ENCODE measurements at places on chromosomes 6 and 20.

DNA sequence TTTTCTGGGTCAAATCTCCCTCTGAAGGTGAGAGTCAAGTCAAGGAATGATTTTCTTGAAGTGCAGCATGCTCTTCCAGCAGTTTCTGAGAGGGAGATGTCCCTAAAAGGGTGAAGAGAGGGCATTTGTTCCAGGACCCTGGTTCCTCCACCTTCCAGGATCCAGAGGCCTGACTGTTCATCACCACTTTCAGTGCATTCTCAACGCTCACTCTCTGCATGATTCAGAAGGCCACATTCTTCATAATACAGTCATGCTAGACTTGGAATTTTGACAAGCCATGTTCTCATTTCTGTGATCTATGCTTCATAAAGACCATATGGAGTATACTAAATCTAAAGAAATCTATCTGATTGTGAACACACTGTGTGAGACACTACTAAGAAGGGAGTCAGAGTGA lies 85.1 kb downstream of the PDE7B start:
- DNase-seq = no peak

DNA sequence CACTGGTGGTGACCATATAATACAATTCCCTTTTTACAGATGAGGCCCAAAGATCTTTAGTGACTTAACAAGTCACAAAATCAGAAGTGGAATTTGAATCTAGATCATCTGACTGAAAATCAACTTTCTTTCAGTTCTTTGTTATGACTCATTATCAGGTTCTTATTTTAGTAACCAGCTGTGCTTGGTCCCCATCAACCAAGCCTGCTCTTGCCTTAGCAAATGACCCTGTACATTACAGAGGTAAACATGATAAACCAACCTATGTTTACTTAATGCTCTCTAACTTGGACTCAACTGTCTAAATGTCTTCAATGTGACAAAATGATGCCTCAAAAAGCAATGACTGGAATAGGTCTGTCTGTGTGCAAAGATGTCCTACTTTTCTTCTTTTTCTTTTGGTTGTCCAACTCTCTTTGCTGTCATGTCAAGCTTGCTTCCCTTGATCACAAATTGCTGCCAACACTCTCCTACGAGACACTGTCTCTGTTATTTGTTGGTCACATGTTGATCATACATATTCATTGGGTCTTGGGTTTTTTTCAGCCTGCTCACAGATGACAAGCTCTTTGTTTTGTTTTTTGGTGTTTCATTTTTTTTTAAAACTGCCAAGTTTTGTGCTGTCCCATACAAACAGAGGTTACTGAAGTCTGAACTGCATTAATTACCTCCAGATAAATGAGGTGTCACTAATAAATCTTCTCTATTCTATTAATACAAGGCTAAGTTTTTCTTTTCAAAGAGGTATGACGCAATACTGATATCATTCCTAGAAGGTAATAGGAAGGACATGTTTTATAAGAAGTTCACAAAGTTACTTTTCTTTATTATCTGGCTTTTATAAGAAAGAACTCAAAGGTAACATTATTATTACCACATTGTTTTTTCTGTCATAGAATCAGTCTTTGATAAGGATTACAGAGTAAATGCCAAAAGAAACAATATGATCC lies 62.2 kb upstream of the PLN start:
- no peak for DNase-seq

- DNase-seq = no peak
Observed at GRCh38 chr6:10309457-10310329, 105.2 kb downstream of the TFAP2A start.

DNA sequence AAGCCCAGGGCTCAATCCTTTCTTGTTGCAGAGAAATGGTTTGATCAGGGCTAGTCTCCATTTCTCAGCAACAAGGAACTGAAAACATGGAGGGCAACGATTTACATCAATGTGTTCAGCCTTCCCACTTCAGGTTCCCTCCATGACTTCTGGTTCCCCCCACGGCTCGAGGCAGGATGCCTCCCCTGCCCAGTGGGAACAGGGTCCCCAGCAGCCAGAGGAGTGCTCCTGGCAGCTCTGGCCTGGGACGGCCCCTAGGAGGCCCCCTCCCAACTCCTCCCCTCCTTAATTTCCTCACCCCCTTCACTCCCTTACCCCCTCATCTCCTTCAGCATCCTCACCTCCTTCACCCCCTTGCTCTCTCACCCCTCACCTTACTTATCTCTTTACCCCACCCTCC lies 283.8 kb downstream of the CDC5L start:
- DNase-seq = no peak

DNA sequence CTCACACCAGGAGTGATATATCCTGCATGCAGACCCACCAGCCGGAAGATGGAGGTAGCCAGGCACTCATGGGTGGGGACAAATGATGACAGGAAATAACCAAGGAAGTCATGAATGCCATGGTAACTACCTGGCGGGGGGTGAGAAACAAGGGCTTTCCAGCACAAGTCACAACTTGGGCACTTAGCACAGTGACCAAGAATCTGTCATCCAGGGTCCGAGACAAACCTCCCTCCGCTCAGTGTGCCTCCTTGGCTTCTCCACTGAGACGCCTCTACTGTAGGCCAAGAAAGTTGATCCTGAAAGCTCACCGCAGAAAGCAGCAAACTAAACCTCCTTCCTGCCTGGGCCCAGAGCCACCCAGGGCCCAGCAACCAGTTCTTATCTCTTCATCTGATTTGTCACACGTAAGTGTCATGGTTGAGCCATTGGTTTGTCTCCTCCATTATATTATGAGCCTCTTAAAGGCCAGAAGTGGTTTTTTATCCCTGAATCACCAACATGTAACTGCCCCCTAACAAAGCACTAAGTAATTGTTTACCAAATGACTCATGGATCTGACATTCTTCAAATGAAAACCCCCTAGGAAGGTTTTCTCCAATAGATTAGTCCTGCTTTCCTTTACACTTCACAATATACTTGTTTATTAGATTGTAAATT lies 84.3 kb upstream of the TAB2 start:
- DNase-seq = peak; percentile 55

DNA sequence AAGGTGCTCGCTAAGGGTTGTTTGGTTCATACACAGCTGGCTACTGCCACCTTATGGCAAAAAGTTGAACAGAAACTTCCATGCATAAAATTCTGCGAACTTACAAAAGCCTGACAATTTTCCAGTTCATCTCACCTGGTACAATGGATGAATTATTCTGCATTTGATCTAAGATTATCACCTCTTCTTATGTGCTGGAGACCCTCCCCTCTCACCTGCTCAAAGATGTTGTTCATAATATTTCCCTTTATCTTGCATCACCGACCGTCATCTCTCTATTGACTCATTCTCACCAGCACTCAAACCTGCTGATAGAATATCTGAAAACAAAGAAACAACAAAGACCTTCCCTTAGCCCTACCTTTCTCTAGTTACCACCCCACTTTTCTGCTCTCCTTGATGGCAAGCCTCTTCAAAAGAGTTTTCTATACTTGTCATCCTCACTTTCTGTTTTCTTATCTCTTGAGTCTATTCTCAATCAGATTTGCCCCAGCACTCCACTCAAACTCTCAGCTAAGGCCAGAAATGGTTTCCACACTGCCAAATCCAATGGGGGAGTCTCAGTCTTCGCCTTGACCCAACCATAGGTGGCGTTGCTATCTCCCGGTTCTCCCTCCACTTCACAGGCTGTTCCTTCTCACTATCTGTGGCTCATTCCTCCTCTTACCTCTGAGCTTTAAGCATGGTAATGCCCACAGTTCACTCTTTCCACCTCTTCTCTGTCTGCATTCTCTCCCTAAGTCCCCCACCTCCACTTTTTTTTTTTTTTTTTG lies 25.8 kb downstream of the SNRNP48 start:
- no peak for DNase-seq

DNA sequence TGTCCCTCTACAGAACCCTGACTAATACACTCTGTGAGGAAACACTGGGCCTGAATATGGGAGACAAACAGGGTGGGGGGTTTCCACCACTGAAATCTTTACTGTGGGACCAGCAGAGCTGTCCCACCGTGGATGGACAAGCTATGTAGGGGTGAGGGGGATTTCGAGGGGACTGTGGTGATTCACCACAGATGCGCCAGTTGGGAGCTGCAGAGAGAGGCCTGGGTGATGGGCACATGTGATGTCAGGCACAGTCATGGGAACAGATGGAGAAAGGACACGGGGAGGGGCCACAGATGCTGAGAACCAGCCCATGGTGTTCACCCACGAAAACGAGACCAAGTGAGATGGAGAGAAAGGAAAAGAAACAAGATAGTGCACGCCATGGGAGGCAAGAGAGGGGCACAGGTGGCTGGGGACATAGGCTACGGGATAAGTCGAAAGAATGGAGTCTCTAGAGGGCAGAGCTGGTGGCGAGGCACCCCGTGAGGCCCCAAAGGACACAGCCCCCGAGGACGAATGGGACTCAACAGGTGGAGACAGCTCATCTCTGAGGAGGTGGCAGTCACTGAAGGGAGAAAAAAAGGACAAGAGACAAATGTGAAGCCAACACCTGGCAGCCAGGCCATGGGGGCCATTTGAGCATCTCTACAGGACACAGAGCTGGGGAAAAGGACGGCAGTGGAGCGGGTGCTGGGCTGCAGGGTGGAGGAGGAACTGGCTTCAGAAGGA lies 10.5 kb upstream of the RAMACL start:
- DNase-seq = no peak

GRCh38 chr20:63080811-63081210 lies 74.0 kb upstream of the BHLHE23 start:
- no peak for DNase-seq

DNA sequence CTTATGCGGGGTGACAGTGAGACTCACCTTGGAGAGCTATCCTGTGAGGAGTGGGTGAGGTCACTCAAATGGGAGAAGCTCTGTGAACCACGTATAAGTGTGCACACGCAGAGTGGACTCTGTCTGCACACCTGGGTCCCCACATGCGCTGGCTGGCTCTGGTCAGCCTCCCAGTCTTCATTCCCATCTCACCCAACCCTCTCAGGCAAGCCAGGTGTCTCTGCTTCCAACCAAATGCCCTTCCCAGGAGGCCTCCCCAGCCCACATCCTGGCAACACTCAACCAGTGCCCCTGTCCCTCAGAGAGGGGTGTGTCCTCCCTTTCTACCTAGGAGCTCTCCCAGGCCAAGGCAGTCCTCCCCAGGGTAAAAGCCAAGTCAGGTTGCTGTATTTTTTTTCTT lies 8.0 kb upstream of the PI16 start:
- no peak for DNase-seq

DNA sequence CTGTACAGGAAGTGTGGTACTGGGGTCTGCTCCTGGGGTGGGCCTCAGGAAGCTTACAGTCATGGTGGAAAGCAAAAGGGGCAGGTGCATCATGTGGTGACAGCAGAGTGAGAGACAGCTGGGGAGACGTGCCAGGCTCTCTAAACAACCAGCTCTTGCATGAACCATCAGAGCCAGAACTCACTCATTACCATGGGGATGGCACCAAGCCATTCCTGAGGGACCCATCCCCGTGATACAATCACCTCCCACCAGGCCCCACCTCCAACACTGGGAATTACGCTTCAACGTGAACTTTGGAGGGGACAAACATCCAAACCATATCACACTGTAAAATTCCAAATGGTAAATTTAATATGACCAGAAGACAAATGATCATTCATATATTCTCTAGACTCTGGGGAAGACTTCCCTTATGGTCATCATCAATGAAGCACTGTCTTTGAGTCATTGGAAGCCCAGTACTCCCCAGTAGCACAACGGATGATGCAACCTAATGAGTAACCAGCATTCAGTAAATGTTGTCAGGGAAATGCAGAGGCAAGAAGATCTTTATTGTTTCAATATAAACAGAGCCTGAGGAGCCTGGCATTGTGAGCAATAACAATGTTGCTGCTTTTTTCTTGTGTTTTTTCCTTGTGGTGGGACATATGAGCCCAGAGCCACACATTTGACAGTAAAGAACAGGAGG lies 48.2 kb upstream of the RALY start:
- DNase-seq = no peak

DNA sequence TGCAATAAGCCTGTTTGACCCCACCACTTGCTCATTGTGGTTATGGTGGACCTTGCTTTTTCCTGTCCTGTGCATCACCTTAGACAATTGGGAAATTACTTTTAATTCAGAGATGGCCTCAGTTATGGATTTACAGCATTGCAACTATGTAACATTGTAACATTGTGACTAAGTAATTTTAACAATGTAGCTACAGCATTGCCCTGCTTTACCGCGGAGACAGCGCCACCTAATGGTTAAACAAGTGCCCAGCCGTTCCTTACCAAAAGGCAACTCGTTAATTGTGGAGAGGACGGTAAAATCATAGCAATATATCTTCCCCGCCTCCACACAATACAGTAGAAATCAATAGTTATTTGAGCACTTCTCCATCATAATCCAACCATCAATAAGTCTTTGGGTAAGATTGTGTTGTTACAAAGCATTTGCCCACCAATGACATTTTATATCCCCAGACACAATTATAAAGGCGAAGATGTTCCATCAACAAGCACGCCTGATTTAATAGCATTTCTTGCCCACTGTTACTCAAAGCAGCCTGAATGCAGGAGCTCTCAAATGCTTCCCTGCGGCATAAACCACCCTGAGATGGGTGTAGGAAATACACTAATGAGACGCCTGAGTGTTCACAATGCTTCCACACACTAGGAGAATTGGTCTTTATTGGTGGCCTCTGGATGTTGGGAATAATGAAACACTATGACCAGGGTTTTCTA lies 93.7 kb downstream of the PROKR2 start:
- DNase-seq = peak; percentile 62

DNA sequence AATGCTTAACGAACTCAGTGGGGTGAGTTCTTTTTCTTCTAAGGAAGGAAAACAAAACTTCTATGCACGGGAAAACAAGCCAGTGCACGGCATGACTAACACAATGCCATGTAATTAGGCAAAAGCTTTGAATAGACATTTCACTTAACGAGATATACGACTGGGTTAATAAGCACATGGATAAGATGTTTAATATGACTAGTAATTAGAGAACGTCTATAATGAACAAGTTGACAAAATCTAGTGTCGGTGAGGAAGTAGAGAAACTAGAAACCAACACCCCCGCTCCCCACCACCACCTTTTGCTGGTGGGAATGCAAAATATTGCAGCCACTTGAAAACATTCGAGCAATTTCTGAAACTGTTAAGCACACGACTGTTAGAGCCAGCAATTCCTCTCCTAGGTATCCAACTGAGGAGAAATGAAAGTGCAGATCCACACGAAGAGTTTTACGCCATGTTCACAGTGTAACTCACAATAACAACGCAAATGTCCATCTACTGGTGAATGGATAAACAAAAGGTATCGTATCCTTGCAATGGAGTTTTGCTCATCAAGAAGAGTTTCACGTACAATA lies 644.9 kb upstream of the AGPAT4 start:
- no peak for DNase-seq

GRCh38 chr20:4550740-4551139 lies 171.0 kb upstream of the PRND start:
- DNase-seq = no peak

- no peak for DNase-seq
Observed at GRCh38 chr6:143698759-143699429, 21.1 kb downstream of the PHACTR2 start.

GRCh38 chr6:6701864-6702263 lies 113.3 kb downstream of the LY86 start:
- no peak for DNase-seq
